ENCODE measurements at places on chromosomes 7 and 10.

- no peak for DNase-seq
Measured at GRCh38 chr10:61464461-61465170, 11.4 kb upstream of the TMEM26 start.

GRCh38 chr7:159212226-159212625 lies 67.6 kb upstream of the VIPR2 start:
- DNase-seq: no peak

DNA sequence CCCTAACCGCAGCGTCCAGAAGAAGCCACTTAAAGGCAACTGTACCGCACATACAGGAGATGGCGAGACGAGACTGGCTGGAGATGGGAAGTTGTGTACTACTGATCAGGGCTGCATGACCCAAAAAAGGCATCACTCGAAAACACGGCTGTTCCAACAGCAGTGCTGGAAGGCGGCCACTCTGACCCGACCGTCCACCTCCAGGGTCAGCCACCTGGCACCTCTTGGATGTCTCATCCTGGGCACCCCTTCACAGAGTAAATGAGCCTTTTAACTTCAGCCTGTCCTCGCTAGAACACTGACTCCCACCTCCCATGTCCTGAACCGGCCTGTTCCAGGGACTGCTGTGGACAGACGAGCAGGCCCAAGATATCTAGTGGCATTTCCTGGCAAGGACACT lies 180.7 kb downstream of the DIP2C start:
- DNase-seq: no peak

- no peak for DNase-seq
Measured at GRCh38 chr7:38548605-38549004, 82.6 kb downstream of the AMPH start.

DNA sequence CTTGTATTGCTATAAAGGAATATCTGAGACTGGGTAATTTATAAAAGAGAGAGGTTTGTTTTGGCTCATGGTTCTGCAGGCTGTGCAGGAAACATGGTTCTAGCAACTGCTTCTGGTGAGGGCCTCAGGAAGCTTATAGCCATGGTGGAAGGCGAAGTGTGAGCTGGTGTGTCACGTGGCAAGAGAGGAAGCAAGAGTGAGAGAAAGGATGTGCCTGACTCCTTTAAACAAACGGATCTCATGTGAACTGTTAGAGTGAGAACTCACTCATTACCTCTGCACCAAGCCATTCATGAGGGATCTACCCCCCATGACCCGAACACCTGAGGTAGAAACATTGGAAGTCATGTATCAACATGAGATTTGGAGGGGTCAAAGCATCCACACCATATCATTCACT lies 7.7 kb upstream of the ITPRIP start:
- no peak for DNase-seq

DNA sequence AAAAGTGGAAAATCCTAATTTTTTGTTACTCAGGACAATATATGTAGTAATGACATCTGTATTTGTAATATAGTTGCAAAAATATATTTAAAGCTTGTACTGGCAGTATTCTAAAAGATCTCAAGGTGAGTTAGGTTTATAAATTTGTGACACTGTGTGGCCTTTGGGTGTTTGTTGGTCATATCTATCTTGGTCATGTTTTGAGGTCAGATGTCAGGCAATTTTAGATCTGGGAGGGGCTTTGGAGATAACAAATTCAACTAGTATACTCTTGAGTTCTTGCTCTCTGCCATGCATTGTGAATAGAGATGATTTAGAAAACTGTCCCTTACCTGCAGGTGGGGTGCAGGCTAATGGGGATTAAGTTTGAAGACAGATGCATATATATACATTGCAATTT lies 3.1 kb downstream of the TBC1D12 start:
- no peak for DNase-seq
